ENCODE measurements at places on chromosomes 6 and 20. TPM values are rescaled to one million over a fixed set of nuclear protein-coding genes. Genes with fewer than 3 reads are reported as not detected.

- H3K4me1 ChIP-seq: no peaks in the 10 kb centered on the region
- no peaks in the 10 kb centered on the region for H3K27me3 ChIP-seq
- no peak overlapping the region for H3K4me3 ChIP-seq
- H3K36me3 ChIP-seq: no peaks in the 10 kb centered on the region
- DNase-seq: no peak
Measured at GRCh38 chr20:4740774-4741431, 19.2 kb downstream of the PRND start.

- no peak overlapping the region for H3K27ac ChIP-seq
- DNase-seq: no peak
- peaks cover 30% of the 10 kb centered on the region for H3K4me1 ChIP-seq
- no peak overlapping the region for H3K4me3 ChIP-seq
Measured at GRCh38 chr6:148866657-148867268, 119.9 kb downstream of the UST start.

DNA sequence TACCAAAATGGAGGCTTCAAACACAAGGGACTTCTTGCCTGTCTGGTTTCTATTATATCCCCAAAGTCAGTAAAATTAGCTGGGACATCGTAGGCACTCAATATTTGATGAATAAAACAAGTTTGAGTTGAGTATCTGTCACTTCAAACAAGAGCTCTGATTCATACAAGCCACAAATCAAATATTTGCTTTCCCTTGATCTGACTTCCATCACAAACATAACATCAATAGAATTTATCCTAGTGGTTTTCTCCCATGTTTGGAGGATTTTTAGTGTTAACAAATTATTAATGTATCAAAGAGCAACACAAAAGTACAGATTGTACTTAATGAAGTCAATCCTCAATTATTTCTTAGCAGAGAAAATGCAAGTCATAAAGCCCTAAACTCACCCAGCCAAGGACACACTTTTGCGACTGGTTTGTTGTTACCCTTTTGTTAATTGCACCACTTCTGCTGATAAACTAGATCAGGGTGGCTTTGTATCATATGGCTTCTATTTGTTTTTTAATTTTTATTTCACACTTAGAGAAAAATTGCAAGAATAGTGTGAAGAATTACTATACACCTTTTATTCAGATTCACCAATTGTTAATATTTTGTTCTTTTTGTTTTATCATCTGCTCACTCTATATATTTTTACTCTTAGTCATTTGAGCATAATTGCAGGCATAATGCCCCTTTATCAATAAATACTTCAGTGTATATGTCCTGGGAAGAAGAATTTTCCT lies 117.4 kb upstream of the PRDM1 start:
- H3K36me3 ChIP-seq: no peaks in the 10 kb centered on the region
- H3K4me1 ChIP-seq: no peaks in the 10 kb centered on the region
- DNase-seq: no peak
- H3K27ac ChIP-seq: no peak overlapping the region
- no peak overlapping the region for H3K4me3 ChIP-seq

- H3K4me1 ChIP-seq: peaks cover 36% of the 10 kb centered on the region
- H3K36me3 ChIP-seq: no peaks in the 10 kb centered on the region
- H3K4me3 ChIP-seq: no peak overlapping the region
- no peak overlapping the region for H3K27ac ChIP-seq
- H3K27me3 ChIP-seq: no peaks in the 10 kb centered on the region
- DNase-seq: no peak
Measured at GRCh38 chr20:19738951-19739350, 19.1 kb upstream of the RIN2 start.

Gene PRRT1
- total RNA-seq: 8.8 TPM

Gene TAP2
- 19.9 TPM for total RNA-seq
